ENCODE measurements at places on chromosomes 13 and 19.
A peak's percentile ranks its signal among the peaks of the same experiment; 100 is the strongest.

GRCh38 chr19:283395-283794 lies 7.8 kb downstream of the PLPP2 start:
- no peak for DNase-seq

- peak; percentile 13 for DNase-seq
These were observed 175.9 kb downstream of the IRS2 start for GRCh38 chr13:109610517-109610916.

GRCh38 chr13:38899571-38899970 lies 91.1 kb downstream of the STOML3 start:
- DNase-seq, result no peak

GRCh38 chr13:110713981-110714796 lies 689 bp downstream of the ING1 start:
- peak; percentile 69 for DNase-seq

GRCh38 chr13:94708031-94708859 lies 4.1 kb downstream of the SOX21 start:
- DNase-seq, result no peak

DNA sequence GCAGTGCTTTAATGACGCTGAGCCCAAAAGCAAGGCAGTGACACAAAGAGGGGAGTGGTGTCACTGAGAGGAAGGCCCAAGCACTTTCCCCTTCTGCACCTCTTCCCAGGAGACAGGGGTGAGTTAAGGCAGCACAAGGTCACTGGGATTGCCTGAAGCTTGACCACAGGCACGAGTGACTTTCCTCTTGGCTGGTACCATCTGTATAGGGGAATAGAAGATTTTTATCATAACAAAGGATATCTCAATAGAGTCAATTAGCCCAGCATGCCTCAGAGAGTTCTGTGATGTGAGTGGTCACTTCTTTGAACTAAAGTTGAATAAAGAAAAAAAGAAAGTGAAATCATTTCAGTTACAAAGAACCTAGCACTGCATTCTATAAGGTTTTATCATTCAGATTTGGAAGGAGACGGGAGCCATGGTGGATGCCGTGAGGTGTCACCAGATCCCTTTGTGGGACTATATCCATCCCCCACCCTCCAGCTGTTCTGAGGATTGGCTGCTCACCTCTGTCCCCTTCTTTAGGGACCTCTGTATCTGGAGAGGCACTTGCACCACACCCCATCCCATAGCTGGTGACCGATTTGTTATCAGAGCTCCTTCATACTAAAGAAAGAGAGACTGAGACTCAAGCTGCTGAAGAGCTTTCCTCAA lies 291.2 kb downstream of the DCT start:
- DNase-seq, result no peak

- no peak for DNase-seq
These were observed 5.1 kb upstream of the SPACA6 start for GRCh38 chr19:51687791-51688670.

GRCh38 chr13:113074401-113074800 lies 31.2 kb upstream of the F7 start:
- DNase-seq, result no peak

DNA sequence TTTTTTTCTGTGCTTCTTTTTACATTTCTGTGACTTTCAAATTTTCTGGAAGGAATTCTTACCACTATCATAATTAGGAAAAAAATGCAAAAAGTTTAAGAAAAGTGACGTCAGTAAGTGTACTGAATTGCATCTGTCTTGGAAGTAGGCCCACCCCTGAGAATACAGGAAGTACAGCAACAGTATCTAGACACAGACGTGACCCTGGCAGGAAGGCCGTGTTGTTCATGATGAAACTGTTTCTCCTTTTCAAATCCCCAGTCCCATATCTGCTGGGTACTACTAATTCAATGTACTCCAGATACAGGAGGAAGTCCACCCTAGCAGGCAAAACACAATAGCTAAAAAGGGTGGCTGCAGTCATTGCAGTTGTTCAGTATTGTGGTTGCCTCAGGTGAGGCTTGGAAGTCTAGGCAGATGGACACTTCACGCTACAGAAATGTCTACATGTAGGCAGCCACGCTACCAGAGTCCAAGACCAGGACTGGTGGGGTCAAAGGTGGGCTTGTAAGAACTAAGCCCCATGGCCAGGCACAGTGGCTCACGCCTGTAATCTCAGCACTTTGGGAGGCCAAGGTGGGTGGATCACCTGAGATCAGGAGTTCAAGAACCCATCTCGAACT lies 49.6 kb upstream of the MED4 start:
- no peak for DNase-seq

DNA sequence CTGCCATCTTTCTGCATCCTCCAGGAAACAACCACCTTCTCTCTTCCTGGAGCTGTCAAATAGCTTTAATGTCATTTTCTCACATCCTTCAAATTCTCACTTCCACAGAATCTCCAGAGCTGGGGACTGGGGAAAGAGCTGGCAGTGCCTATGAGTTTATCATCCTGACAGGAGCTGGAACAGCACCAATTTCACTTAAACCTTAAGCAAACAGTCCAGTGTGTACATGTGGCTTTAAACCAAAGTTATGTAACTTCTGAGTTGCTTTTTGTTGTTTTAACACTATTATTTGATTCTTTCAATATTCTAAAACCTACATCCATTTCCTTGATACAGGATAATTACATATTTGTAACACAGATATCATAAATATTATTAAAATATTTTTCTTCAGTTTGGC lies 331.5 kb upstream of the ARGLU1 start:
- no peak for DNase-seq

DNA sequence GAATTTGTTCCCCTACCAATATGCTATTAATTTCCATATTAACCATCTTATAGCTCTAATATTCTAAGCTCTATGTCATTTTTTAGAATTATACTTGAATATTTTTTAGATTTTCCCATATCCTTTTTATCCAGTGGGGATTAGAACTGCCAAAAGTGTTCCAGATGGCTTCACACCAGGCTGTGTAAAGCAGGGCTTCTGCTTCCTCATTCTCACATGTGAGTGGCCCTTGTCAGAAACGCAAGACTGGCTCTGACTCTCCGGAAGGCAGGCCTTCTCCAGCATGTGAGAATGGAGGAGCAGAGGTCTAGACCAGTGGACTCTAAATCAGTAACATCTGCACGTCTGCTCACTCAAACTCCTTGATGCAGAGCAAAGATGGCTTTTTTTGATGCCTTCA lies 650.1 kb downstream of the FGF9 start:
- no peak for DNase-seq

DNA sequence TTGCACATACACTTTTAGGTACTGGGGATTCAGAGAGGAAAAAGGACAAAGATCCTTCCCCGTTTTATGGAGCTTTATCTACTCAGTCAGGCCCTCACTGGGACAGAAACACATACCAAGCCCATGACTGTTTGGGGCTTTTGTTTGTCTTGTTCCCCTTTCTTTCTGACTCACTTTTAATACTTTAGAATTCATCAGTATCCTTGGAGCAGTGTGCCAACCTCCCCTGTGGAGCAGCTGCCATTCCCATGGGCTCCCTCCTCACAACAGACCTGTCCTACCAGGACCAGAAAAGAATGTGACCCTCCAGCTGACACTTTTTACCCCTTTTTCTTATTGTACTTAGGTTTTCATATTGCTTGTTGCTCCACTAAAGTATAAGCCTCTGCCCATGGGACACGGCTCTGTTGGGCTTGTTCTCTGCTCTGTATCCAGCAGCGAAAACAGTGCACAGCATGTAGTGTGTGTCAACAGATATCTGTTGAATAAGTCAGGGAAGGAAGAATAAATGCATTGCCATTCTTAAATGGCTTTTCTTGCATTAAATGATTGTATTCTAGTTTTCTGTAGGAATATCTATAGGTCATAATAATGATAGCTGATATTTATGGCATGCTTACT lies 431.1 kb downstream of the EFNB2 start:
- DNase-seq, result no peak

DNA sequence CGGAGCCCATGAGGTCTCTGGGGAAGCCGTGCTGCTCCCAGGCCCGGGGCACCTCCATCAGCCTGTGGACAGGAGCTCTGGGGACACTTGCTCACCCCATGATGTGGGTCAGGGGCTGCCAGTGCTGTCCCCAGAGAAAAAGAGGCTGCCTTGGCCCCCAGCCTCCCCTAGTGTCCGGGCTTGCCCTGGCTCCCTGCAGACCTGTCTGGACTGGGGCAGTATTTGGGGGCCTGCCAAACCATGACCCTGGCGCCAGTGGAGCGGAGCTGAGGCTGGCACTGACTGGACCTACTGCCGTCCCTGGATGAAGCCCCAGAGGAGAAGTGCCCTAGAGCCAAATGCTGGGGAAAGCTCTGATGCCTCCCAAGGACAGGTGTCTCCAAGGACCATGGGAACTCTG lies 30.4 kb downstream of the ELAVL1 start:
- no peak for DNase-seq

GRCh38 chr13:27257648-27258253 lies 6.4 kb downstream of the RPL21 start:
- no peak for DNase-seq
